ENCODE measurements at places on chromosomes 12 and 14. TPM values are rescaled to one million over a fixed set of nuclear protein-coding genes. Genes with fewer than 3 reads are reported as not detected.

DNAH10 gene
- polyA plus RNA-seq, result 0.26 TPM

MLH3 gene
- 19.8 TPM for polyA plus RNA-seq

DNA sequence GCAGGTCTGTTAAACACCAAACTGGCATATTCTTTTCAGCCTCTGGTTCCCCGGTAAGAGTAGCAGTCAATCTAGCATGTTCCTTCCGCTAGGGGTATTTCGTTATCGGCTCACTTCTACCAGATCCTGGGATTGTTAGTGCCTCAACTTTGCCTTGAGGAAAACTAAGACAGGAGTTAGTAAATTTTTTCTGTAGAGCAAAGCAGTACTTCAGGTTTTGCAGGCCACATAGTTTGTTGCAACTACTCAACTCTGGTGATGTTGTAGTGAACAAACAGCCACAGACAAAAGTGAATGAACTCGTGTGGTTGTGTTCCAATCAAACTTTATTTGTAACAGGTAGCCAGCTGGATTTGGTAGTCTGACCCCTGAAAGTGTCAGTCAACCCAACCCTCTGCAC lies 6.3 kb upstream of the CDH24 start:
- DNase-seq, result no peak

DNA sequence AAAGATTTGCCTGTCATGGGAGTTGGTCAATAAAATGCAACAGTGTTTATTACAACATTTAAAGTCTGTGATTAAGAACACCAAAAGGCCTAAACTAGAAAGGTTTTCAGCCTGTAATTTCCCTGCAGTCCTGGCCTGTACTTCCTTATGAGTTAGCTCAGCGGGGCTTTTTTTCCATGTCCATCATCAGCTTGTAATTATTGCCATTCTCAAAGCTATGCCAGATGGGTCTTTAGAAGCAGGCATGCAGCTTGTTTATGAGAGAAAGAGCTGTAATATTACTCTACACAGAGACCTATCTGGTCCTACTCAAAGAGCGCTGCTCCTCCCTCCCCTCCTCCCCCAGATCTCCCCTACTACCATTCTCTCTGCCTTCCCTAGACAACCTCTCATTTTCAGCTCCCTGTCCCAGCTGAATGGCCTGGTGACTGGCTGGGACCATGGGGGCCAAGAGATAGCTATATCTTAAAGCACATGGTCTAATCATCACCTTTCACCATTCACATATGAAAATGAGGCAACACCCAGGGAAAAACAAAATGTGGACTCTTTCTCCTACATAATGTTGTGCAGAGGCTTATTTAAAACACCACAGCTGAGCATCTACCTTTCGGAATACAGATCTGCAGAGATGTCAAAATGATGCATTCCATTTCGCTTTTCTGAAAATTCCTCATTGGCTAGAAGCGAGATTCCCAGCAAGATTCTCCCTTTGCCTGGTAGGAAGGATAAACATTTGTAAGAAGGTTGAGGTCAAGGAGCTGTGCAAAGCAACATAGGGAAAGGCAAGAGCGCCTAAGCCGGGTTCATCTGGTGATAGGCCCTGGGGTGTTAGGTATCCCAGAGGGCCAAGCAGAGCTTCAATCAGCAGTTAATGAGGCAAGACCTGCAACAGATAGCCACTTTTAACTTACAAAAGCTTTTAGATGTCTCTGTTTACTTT lies 209.7 kb upstream of the CDKN3 start:
- DNase-seq, result no peak

- DNase-seq, result no peak
These were observed 75.1 kb upstream of the CAPRIN2 start for GRCh38 chr12:30829876-30830275.
